GM18507 (cell line): ENCODE measurements at places on chromosomes 5 and 9.

DNA sequence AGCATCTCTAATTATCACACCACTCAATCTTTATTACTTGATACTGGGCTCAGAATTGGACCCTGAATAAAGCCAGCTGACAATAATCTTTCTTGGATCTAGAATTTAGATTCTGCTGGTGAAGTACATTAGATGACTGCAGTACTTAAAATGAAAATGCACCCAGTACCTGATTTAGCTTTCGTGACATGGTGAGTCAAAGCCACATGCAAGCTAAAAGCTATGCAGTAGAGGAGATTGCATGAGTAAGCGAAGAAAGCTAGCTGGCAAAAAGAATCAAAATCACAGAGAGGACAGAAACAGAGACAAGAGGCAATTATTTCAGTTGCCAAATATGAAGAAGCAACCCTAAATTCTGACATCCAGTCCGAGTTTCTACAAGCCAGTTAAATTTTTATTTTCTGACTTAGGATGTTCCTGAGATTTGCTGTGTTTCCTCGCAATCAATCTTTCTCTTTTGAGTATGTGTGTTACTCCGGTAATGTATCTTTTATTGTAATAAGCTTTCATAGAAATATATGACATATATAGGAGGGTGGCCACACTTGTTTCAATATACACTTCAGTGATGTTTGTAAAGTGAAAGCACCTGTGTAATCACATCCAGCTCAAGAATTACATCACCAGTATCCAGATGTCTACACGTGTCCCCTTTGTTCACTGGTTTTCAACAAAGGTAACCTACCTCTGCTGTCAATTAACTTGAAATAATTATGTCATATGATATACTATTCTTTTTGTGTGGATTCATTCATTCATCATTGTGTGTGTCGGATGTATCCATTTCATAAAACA, 101.7 kb downstream of the CDH18 start:
- no peak for DNase-seq

GRCh38 chr5:81760521-81760920, 9.6 kb upstream of the SSBP2 start:
- DNase-seq = no peak

DNA sequence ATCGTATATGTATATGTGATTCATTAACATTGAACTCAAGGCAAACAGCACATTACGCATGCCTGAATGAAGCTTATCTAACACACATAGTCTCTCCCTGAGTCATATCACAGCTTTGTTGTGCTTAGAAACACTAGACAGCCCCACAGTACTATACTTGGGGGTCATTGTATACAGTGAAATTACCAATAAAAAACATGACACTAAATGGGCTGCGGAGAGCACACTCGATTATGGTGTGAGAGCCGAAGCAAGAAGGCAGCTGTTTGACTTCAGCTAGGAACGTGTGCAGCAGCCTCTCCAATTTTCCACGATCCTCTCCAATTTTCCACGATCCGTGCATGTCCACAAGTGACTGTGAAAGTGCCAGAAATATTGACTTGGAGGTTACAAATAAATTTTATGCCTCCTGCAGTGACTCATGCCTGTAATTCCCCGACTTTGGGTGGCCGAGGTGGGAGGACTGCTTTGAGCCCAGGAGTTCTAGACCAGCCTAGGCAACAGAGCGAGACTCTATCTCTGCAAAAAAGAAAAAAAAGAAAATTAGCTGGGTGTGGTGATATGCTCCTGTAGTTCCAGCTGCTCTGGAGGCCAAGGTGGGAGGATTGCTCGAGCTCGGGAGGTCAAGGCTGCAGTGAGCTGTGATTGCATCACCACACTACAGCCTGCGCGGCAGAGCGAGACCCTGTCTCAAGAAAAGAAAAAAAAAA, 102.4 kb downstream of the DAPK1 start:
- DNase-seq = no peak

DNA sequence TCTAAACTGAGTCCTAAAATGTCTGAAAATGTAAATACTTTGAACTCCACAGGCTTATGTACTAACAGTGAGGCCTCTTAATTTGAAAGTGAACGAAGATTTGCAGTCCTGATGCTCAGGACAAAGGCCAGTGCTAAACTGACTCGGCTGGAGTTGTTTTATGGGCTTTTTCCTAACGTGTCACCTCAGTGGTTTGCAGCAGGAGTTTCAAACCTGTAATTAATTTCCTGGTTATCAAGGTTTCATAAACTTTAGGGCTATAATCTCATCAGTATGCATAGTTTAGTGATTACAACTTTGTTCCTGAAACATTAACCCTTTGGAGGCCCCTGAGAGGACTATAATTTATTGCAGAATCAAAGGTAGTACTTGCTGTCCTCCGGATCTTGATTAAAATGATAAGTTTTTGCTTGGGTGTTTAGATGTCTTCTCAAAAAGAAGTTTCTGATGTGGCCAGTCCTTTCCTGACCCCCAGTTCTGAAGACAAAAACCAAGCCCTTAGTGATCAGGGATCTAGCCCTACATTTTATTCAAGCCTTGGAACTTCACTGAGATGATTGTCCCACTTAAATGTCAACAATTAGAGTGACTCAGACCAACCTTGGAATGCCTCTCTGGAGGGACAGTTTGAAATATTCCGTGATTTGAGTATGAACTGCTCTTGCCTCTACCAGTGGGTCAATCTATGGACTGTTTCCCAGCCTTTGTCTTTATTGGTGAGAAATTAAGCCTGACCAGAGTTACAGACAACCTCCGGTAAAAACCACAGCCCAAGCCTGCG, 11.1 kb upstream of the S100Z start:
- no peak for DNase-seq

DNA sequence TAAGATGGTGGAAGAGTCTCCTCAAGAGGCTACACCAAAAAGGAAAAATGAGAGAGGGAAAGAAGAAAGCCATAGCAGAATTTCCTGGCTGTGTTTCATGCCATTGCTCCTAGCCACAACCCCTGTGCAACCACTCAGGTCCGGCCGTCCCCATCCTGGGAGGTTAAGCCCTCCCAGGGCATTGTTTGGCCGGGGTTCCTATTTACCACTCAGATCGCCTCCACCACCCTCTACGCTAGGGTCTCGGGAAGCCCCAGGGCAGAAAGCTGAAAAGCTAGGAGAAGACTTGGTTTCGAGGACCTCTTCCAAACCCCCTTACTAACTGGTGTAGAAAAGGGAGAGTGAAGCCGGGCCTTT, 715 bp downstream of the RC3H2 start:
- no peak for DNase-seq

GRCh38 chr5:67238191-67238590, 41.6 kb upstream of the CD180 start:
- no peak for DNase-seq

GRCh38 chr5:67100301-67100700, 96.3 kb downstream of the CD180 start:
- DNase-seq = no peak

DNA sequence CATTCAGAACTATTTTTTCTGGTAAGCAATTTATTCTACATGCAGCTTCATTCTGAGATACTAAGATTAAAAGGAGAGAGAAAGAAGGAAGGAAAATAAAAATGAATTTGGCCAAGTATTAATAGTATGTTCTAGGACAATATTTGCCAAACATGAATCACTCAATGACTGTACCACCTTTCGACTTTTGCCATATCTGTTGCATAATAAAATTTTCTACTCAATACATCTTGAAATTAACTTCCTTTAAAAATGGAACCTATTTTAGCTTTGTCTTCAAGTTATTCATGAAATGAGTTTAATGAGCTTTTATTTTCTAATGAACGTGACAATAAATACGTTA, 111.8 kb downstream of the MARCHF3 start:
- no peak for DNase-seq
